Hindlimb muscle (tissue), 1 donor: ENCODE measurements at places on chromosomes 1 and 21. TPM values are rescaled to one million over a fixed set of nuclear protein-coding genes. Genes with fewer than 3 reads are reported as not detected.

- DNase-seq, result no peak
Measured at GRCh38 chr1:48225579-48225978, 3.1 kb downstream of the SLC5A9 start.

DNA sequence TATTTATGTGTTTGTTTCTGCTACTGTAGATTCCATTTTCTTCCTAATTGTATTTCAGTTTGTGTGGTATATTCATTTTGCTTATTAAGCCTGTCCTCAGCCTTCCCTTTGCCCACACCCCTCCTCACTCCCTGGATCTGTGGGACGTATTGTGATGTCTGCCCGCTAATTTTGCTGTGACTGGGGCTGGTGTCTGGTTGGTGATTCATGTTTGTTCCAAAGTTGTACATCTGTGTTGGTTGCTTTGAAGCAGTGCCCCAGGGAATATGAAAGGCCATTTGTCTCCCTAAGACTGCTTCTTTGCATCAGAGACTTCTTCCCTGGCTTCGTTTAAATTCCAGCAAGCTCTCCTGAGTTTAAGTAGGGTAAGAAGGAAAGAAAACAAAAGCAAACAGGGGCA lies 289.5 kb upstream of the SGIP1 start:
- DNase-seq, result no peak

DNA sequence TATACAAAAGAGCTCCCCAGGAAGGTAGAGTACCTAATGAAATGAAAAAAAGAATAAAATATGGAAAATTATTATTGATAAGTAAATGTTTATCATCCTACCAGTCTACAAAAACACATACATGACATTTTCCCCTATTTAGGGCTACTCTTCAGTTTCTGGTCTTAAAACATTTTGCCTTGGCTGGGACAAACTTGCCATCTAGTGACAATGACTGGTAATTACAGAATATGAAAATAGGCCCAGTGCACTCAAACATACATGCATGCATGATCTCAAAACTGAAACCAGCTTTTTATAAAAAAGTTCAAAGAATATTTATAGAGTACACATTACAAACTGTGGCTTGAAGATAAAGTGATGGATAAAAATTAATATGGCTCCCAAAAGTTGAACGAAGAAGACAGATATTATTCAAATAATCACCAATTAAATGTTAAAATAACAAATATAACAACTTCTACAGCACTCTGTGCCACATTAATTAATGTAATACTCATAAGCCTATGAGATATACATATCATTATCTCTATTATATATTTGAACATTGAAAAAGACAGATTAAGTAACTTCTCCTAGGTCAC lies 10.5 kb upstream of the RNPC3 start:
- peak; percentile 45 for DNase-seq

DNA sequence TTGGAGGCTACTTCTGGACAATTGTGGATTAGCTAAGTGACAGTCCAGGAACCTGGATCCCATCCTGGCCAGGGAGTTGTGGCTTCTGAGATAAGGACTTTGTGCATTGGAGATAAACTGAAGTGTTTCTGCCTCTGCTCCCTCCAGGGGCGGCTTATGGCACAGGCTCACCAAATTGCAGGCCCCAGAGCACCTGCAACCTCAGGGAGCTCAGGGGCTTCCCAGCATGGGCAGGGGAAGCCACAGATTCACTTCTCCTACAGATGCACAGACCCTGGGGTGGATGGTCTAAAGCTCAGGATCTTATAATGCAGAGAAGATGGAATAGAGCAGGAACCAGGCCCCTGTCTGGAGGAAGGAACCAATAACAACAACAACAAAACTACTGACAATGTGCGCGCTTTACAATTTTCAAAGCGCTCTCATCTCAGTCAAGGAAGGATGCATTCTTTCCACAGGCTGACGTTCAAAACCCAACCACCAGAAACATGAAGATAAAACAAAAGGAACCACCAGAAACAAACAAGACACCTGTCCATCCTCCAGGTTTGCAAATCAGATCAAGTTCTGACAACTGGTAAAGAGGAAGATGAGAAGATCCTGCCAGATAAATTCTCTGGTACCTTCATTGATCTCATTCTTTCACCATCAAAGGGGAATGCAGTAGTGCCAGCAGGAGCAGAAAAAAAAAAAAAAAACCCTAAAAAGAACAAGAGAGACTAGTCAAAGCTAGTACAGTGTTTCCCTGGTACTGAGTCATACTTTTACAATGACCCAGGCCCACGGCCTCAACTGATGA lies 121.0 kb upstream of the IRF2BP2 start:
- DNase-seq, result no peak

DNA sequence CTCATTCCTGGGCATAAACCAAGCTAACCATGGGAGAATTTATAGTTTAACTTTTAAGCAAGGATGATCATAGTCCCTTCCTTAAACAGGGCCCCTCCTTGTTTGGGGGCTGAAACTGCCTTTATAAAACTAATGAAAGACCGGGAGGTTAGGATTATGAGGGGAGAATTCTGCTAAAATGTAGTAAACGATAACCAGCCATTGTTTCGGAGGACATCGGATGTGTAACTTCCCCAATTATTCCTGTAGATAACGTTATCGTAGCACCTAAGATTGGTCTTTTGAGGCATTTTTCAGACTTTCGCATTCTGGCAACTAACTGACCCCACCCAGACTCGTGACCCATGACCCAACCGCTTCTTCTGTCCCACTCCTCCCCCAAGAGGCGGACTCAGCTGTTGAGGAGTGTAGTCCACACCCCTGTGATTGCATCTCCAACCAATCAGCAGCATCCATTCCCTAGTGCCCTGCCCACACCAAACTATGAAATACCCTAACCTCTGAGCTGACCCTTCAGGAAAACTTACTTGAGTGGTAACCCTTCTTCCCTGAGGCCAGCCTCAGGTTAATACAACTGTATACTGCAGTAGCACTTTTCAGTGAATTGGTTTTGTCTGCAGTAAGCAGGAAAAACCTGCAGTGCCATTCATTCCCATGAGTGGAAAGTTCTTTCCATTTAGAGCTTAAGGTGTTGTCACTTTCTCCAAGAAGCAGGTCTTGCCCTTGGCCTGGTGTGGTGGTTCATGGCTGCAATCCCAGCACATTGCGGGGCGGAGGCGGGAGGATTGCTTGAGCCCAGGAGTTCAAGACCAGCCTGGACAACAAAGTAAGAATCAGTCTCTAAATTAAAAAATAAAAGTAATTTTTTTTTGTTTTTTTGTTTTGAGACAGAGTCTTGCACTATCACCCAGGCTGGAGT lies 823 bp upstream of the SYF2 start:
- peak; percentile 75 for DNase-seq

GRCh38 chr1:51648180-51649109 lies 31.6 kb downstream of the OSBPL9 start:
- DNase-seq, result no peak

Gene MYCL
- 2.6 TPM for polyA plus RNA-seq

Gene DNAH14
- 4.4 TPM for polyA plus RNA-seq

- no peak for DNase-seq
Measured at GRCh38 chr1:17393230-17393629, 21.2 kb downstream of the PADI6 start.

Gene TTLL10
- polyA plus RNA-seq, result 0.25 TPM
